Effector CD8-positive, alpha-beta T cell (primary cell): ENCODE measurements at places on chromosomes 7 and 10.

- no peak for DNase-seq
These were observed 193.8 kb downstream of the CYP26A1 start for GRCh38 chr10:93267521-93267920.

DNA sequence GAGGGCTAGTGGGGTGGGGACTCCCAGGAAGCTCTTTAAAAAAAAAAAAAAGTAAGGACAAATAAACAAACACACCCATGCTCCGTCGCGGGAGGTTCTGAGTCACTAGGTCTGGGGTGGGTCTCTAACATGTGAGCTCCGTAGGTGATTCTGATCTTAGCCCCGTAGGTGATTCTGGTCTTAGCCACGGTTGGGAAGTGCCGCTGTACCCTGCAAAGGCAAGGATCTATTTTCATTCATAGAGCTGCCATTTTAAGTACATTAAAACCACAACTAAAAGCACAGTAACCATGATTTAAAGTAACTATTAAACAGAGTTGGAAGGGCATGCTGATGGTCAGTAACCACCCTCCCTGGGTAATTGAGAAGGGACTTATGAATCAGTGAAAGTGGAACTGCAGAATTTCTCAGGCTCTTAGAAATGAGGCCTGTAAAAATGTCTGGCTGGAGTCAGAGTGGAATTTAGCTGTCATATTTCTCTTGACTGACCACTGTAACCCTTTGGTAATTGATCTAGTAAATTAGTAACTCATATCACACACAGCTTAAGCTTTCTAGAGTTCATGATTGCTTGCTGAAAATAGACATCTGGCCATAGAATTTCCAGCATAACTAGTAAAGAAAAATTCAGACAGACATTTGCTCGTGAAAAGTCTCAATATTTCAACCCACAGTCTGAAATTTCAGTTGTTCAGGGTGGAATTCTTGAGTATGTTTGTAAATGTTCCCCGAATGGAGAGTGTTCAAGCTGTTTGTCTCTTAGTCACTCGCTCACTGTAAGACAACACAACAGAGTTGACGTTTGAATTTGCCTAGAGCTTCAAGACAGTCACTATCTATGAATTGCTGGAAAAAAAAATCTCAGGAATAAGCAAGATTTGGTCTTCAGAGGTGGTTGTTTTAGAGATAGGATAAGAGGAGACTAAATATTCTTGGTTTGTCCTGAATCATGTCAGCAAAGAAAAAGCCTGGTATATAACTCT, 34.2 kb upstream of the TCF7L2 start:
- no peak for DNase-seq

DNA sequence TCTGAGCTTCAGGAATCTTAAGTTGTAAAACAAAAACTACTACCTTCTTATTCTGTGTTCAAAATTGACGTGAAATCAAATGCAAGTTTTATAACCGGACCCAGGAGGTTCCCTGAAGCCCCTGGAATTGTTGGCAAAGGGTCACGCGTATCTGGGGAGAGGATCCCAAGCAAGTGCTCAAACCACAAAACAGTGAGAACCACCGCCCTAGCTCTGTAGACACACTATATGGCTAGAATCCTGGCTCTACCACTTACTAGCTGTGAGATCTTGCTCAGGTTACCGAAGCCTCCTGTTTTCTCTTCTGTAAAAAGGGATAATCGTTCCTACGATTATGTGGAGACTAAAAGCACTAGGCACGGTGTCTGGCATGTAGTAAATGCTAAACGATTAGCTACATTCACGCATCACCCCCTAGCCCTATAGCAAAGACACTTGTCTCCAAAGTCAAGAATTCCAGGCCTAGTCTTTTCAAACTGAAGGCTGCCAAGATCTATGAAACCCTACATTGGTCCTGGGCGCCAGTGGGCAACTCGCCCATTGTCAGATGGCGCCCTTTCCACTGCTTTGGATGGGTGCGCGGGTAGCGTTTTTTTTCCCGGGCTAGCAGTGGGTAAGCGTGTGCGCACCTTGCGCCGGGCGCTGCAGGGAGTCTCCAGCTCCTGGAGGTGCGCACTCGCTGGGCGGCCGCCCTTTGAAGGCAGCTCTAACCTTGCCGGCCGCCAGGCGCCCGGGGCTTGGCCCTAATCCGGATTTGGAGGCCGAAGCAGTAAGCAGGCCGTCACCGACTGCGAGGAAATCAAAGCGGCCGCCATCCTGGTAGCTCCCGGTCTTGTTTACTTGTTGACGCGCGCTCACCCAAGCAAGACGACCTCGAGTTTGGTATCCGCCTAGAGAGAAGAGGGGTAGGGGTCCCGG, 11.6 kb upstream of the NKX2-3 start:
- no peak for DNase-seq

DNA sequence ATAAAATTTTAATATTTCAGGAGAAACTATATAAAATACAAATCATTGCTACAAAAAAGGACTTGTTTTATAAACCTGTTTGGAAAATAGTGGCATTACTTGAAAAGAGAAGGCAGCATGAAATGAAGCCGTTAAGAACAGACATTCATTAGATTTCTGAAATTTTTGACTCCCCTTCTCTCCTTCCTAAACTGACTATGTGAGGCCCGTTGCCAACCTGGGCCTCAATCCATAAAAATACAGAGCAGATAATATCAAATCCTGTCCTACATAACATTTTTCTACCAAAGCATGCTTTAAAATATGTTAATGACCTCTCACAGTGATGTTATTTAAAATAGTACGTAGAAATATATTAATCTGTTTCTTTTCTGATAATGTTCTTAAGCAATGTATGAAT, 34.5 kb upstream of the ING3 start:
- no peak for DNase-seq

GRCh38 chr7:78777829-78778228, 675.6 kb downstream of the MAGI2 start:
- no peak for DNase-seq

DNA sequence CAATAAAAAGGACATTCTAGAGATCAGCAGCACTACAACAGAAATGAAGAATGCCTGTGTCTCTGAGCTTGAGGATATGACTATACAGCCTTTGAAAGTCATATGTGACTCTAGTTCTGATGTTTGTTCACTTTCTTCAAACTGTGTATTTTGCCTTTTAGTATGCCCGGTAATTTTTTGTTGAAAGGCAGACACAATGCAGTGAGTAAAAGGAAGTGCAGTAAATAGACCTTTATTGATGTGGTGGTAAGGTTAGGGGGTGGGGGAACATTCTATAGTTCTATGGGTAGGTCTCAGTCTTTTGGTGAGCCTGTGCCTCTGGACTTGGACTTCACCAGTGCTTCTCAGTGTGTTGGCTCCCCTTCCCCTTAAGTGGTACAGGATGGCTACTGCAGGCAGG, 143.5 kb upstream of the CDC14C start:
- DNase-seq: no peak

GRCh38 chr10:124338276-124338925, 80.3 kb downstream of the OAT start:
- no peak for DNase-seq

- DNase-seq: no peak
These were observed 102.4 kb upstream of the PLXNA4 start for GRCh38 chr7:132678656-132679055.

DNA sequence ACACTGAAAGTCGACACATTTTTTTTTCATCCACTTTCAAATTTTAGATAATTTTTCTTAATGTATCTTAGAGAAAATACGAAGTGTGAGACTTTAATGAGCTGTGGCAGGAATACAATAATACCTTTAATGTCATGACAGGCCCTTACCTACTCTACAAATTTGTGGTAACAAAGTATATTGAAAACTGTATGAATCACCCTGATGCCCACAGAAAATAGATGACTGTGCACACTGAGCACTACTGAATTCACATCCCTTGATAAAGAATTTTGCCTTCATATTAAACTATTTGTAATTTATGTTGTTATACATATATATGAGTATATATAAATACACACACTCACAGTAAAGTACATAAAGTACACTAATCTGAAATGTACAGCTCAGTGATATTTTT, 51.7 kb downstream of the AKR1D1 start:
- no peak for DNase-seq

- DNase-seq: peak; percentile 30
These were observed 168.0 kb upstream of the ZNF32 start for GRCh38 chr10:43816351-43817321.

- DNase-seq: no peak
These were observed 12.5 kb downstream of the STAG3 start for GRCh38 chr7:100190048-100190711.

- DNase-seq: no peak
These were observed 77.6 kb upstream of the IMMP2L start for GRCh38 chr7:111639934-111640333.

DNA sequence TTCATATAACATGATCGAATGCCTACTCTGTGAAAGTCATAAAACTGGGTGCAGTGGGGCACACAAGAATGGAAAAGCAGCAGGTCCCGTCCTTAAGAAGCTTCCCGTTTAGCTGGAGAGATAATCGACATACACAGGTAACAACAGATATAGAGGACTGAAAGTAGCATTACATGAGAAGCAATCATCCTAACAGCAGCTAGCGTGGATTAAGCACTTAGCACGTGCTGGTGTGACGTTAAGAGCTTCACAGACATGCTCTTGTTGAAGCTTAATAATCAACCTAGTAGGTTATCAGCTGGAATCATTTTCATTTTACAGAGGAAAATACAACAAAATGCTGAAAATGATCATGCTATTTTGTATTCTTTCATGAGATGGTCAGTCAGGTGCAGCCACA, 184.8 kb downstream of the GPAM start:
- no peak for DNase-seq

DNA sequence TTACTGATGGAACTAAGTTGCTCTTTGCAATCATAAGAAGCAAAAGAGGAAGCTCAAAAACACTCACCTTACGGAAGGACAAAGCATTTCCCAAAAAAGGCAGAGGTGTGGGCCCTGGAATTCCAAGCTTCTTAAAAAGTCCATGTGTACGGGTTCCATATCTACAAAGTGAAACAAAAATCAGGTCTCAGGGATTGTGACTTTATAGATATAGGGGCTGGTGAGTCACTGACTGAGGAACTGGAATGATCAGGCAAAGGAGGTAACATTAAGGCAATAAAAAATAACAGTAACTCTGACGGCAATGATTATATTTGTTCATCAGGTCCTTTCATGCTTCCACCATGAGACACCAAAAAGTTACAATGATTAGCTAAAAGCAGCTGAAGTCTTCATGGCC, 4.0 kb downstream of the CYP3A7 start:
- DNase-seq: no peak

GRCh38 chr10:3830946-3831345, 45.9 kb upstream of the KLF6 start:
- DNase-seq: no peak

DNA sequence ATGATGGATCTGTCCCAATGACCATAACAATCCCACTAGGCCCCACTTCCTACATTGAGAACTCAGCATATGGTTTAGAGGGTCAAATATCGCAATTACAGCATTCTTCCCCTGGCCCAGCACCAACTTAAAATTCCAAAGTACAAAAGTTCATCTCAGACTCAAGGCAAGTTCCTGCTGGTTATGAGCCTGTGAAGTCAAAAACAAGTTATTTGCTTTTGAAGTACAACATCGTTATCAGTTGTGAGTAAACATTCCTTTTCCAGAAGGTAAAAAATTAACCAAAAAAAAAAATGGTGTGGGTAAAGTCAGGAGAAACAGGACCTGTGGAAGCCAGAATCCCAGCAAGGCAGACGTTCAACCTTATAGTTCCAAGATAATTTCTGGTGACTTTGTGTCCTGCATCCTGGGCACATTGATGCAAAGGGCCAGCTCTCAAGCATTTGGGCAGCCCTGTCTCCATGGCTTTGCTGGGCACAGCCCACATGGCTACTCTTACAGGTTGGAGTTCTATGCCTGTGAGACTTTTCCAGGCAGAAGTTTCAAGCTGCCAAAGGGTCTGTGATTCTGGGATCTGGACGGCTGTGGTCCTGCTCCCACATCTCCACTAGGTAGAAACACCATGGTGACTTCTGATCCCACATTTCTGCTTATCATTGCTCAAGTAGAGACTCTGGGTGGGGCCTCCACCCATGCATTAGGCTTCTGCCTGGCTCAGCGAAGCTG, 37.5 kb downstream of the AKR1C8 start:
- no peak for DNase-seq

- DNase-seq: no peak
These were observed 929 bp downstream of the HOXA6 start for GRCh38 chr7:27146491-27147198.

GRCh38 chr7:47932016-47932415, 16.2 kb downstream of the PKD1L1 start:
- DNase-seq: no peak

GRCh38 chr10:44388641-44389040, 3.7 kb upstream of the CXCL12 start:
- no peak for DNase-seq

DNA sequence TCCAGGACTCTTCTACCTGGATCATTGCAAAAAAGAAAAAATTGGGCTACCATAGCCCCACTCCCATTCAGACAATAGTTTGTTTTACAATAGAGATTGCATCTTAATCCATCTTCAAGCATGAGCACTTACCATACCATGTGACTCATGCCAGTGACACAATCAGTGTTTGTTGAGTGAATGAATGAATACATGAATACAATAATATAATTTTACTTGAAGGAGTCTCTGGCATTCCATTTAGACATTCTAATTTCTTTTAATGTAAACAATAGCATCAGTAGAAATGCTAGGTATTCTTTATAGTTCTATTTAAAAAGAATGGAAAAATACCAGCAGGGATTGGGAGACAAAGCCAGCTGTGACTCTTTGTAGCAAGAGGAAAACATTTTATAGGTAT, 141.6 kb upstream of the AKR1E2 start:
- DNase-seq: no peak

GRCh38 chr10:77504196-77504872, 133.3 kb downstream of the KCNMA1 start:
- no peak for DNase-seq

DNA sequence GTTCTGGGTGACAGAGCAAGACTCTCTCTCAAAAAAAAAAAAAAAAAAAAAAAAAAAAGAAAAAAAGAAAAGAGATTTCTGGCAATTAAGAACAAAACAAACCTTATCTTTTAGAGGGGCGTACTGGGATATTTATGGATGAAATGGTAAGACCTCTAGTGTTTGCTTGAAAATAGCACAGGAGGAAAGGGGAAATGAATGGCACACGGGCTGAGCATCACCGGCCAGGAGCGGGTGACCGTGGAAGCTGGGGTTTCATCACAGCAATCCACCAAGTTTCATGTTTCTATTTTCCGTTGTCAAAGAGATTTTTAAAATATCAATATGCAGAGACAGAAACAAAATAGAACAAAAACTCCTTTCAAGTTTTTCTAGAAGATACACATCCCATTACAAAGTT, 105.6 kb downstream of the SVIL start:
- no peak for DNase-seq

DNA sequence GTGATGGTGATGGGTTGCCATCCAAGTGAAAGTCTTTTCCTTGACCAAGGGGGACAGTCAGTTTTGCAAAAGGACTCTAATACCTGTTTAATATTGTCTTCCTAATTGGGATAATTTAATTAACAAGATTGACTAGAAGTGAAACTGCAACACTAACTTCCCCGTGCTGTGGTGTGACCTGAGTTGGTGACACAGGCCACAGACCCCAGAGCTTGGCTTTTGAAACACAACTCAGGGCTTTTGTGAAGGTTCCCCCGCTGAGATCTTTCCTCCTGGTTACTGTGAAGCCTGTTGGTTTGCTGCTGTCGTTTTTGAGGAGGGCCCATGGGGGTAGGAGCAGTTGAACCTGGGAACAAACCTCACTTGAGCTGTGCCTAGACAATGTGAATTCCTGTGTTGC, 6.9 kb downstream of the PPIF start:
- no peak for DNase-seq

GRCh38 chr10:129712000-129712399, 245.0 kb downstream of the MGMT start:
- DNase-seq: no peak
